ENCODE measurements at places on chromosomes 2 and 18.

- DNase-seq: no peak
Observed at GRCh38 chr2:10094271-10094814, 14.1 kb upstream of the CYS1 start.

GRCh38 chr2:191220671-191221070 is 24.5 kb upstream of the MYO1B start:
- DNase-seq: no peak

DNA sequence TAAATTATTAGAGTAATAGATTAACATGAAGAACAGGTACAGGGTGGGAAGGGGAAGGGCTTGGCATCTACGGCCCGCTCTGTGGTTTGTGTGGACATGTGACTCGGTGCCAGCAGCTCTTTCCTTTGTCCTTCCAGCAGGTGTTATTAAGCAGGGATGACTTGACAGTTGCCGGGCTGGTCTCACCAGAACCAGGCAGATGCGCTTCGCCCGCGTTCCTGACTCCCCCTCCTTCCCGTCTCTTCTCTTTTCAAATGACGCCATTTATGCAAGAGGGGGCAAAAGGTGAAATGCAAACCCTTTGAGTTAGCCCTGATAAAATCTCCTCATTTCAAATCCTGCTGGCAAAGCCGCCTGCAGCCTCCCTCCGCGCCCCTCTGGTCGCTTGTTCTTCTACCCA is 38.9 kb upstream of the MGAT4A start:
- no peak for DNase-seq

- DNase-seq: no peak
Observed at GRCh38 chr18:74918276-74918790, 290.6 kb downstream of the PTGR3 start.

DNA sequence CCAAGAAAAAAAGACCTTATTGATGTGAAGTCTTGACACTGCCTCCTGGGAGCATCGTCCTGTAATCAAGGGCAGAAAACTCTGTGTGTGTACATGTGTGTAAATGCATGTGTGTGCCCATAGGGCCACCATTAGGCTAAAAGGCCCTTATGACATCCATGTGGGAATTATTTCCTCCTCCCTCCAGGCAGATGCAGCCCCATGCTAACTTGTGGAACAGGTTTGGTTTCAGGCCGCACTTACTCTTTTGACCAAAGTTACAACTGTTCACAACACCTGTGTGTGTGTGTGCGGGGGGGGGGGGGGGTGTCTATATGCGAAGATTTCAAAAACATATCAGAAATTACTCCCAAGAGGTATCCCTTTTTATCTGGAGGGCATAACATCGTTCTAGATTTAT is 87.4 kb upstream of the SLC14A2 start:
- no peak for DNase-seq

GRCh38 chr2:209476367-209477208 is 52.7 kb downstream of the MAP2 start:
- no peak for DNase-seq

DNA sequence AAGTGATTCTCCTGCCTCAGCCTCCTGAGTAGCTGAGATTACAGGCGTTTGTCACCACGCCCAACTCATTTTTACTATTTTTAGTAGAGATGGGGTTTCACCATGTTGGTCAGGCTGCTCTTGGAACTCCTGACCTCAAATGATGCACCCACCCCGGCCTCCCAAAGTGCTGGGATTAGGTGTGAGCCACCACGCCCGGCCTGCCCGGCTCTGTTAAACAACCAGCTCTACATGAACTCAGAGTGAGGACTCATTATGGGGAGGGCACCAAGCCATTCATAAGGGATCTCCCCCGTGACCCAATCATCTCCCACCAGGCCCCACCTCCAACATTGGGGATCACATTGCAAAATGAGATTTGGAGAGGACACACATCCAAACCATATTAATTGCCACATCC is 8.8 kb downstream of the ATIC start:
- DNase-seq: no peak
